ENCODE measurements at places on chromosomes 12 and 14.

- no peak for DNase-seq
Observed at GRCh38 chr12:20807192-20808080, 3.1 kb upstream of the SLCO1B3 start.

DNA sequence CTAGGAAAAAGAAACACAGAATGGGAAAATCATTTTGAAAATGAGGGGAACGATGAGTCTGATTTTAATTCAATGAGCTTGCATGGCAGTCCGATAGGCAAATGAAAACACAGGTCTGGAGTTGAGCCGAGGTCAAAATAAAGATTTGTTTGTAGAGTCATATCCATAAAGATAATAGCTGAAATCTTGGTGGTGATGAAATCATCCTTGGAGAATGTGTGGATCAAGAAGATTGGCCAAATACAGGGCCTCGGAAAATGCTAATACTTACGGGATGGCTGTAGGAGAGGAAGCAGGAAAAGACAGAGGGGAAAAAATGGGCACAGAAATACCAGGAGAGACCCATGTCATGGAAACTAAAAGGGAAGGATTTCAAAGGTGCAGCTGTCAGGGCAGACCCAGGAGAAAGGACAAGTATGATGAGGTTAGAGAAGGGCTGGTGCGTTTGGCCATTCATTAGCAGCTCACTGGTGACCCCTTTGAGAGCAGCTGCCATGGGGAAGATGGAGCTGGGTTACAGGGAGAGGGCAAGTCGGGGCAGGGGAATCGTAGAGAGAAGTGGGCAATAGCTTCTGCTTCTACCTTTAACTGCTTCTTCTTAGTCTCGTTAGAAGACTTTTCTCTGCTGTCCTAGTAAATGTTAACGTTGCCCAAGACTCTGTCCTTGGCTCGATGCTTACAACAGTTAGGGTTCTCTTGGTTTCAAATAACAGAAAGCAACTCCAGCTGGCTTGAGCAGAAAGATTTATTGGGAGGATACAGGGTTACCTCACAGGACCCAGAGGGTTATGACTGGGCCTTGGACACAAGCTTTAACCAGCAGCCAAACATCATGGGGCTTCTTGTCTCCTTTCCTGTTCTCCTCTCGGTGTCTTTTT lies 161.8 kb downstream of the EFCAB11 start:
- DNase-seq = no peak

GRCh38 chr14:57865403-57866198 lies at the start of gene SLC35F4:
Gene SLC35F4, minus strand, starts transcription at chr14:57866092.
- no peak for DNase-seq

- DNase-seq = no peak
Observed at GRCh38 chr14:58920230-58920629, 268.2 kb upstream of the DAAM1 start.

GRCh38 chr14:48490756-48491155 lies 815.4 kb upstream of the MDGA2 start:
- DNase-seq = no peak

- DNase-seq = no peak
Observed at GRCh38 chr14:90604356-90604755, 207.5 kb downstream of the CALM1 start.

GRCh38 chr12:49341777-49342065 lies 4.7 kb upstream of the C1QL4 start:
- DNase-seq = no peak

DNA sequence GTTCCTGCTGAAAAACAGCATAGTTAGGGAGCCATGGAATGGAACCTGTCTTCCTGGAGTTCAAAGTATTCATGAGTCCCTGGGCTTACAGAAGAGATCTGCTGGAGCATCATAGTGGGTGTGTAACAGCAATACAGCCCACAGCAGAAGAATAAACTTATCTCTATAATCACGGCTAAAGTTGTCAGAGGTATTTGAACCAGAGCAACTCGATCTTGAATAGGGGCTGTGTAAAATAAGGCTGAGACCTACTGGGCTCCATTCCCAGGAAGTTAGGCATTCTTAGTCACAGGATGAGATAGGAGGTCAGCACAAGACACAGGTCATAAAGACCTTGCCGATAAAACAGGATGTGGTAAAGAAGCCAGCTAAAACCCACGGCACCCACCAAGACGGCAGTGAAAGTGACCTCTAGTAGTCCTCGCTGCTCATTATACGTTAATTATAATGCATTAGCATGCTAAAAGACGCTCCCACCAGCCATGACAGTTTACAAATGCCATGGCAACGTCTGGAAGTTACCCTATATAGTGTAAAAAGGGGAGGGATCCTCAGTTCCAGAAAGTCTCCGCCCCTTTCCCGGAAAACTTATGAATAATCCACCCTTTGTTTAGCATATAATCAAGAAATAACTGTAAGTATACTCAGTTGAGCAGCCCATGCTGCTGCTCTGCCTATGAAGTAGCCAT lies 223.4 kb downstream of the PCNX1 start:
- no peak for DNase-seq

- no peak for DNase-seq
Observed at GRCh38 chr12:70449074-70449752, 83.1 kb downstream of the KCNMB4 start.

DNA sequence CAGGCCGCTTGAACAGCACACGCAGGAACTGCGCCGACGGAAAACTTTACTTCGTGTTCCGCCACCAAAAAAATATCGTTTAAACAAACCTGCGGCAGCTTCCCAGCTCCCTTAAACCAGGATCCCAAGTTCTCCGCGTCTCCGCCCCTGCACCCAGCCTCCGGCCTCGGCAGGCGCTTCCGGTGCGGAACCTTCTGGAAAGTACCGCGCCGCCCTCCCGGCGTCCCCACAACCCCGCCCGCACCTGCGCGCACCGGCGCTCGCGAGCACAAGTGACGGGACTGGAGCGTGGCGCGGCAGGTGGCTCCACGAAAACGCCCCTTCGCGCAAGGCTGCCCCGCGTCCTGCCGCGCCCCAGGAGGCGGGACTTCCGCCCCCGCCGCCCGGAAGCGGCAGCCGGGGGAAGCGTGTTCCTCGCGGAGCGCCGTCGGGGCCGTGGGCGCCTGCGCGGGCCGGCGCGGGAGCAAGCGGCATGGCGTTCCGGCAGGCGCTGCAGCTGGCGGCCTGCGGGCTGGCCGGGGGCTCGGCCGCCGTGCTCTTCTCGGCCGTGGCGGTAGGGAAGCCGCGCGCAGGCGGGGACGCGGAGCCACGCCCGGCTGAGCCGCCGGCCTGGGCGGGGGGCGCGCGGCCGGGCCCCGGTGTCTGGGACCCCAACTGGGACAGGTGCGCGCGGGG lies at the start of gene PGAM5:
TSS of gene PGAM5 (plus strand) at position 438 of the 675 bp plus-strand sequence. CDS start at position 473, 35 bp downstream.
- peak; percentile 75 for DNase-seq

DNA sequence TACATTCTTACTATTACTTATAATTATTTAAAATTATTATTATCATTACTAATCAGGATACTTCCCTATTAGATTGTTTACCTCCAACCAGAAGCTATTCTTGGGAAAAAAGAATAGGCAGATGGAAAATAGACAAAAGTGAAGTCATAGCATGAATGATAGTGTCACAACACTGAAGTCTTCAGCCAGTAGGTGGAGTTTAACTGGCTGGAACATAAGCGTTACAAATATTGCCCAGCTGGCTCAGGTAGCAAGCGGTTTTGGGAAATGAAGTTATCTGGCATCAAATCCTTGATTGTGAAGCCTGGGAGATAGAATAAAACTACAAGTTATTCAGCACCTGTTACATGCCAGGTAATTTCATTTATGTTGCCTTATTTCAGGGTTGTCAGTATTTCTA lies 762.9 kb downstream of the C12orf50 start:
- no peak for DNase-seq

- no peak for DNase-seq
Observed at GRCh38 chr12:59548930-59549329, 46.9 kb upstream of the SLC16A7 start.

GRCh38 chr14:38138473-38139138 lies 69.1 kb upstream of the SSTR1 start:
- no peak for DNase-seq

DNA sequence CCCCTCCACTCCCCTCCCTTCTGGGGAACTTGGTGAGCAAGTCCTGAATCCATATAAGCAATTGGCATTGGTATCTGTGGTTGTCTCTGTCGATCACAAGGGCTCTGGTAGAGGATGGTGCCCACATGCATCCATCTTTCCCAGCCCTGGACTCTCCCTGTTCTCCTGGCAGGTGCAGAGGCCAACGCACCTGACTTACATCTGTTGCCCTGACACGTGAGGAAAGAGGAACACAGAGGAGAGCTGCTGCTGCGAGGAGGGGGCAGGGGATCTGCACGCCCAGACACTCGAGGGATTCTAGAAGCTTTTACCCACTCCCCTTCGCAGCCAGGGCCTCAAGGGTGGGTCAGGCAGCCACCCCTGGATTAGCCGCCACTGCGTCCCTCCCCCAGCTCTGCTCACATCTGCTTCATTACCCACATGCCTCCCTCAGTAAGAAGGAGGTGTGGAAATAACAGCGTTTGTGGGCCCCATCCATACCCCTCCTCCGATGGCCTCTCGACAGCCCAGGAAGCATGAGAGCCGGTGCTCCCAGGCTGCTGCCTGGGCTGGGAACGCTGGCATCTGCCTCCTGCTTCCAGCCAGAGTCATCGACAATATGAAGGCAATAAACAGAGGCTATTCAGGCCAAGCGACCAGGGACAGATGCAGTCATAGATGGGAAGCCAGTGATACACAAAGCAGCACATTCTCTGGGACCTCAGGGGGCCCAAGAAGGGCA lies 56.5 kb downstream of the KDM2B start:
- DNase-seq = peak; percentile 71

DNA sequence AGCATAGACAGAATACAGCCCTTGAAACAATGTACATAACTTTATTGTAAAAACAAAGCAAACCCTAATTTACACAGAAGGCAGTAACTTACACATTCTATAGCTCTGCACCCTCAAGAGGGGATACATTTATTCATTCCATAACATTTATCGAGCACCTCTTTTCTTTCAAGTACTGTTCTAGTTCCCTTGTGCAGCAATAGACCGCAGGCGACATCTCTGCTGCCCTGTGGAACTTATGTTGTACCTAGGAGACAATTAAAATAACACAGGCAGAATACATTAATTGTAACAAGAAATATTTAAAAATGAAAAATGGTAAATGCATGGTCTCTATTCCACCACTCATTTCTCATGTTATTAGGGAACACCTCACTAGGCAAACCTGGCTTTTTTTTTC lies 1.4 kb upstream of the ARHGDIB start:
- DNase-seq = no peak

GRCh38 chr12:67952787-67953186 lies 36.5 kb upstream of the IFNG-AS1 start:
- DNase-seq = no peak

DNA sequence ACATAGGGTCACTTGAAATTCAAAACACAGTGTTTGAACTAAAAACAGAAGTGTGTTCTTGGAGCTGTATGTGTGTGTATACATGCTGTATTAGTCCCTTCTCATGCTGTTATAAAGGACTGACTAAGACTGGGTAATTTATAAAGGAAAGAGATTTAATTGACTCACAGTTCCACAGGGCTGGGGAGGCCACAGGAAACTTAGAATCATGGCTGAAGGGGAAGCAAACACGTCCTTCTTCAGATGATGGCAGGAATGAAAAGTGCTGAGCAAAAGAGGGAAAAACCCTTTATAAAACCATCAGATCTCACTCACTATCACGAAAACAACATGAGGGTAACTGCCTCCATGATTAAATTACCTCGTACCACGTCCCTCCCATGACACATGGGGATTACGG lies 224.1 kb downstream of the BCAT1 start:
- no peak for DNase-seq

GRCh38 chr12:53743266-53744129 lies 8.3 kb downstream of the CISTR start:
- peak; percentile 78 for DNase-seq

DNA sequence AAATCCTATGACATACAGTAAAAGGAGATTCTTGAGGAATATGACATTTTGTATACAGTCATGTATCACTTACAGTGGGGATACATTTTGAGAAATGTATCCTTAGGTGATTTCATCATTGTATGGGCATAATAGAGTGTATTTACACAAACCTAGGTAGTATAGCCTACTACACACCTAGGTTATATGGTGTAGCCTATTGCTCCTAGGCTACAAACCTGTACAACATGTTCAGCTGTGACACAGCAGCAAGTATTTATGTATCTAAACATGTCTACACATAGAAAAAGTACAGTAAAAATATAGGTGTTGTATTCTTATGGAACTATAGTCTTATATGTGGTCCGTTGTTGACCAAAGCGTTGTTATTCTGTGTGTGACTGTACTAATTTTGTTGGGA lies 178.8 kb downstream of the FOXA1 start:
- DNase-seq = no peak

DNA sequence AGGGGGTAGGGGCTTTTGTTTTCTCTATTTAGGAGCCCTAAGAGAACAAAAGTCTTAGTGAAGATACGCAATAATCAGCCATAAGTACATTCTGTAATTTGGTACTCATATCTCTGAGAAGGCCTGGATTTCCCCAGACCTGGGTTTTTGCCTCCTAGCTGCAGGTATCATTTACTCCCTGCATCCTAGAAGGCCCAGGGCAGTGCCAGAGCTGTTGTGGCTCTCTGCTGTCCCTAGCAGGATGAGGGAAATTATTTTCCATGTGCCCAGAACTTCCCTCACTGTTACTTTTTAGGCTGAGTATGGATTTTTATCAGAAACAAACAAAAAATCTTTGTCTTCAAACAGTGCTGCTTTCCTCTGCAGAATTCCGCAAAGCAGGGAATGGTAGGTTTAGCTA lies 192.5 kb upstream of the SYT1 start:
- no peak for DNase-seq

DNA sequence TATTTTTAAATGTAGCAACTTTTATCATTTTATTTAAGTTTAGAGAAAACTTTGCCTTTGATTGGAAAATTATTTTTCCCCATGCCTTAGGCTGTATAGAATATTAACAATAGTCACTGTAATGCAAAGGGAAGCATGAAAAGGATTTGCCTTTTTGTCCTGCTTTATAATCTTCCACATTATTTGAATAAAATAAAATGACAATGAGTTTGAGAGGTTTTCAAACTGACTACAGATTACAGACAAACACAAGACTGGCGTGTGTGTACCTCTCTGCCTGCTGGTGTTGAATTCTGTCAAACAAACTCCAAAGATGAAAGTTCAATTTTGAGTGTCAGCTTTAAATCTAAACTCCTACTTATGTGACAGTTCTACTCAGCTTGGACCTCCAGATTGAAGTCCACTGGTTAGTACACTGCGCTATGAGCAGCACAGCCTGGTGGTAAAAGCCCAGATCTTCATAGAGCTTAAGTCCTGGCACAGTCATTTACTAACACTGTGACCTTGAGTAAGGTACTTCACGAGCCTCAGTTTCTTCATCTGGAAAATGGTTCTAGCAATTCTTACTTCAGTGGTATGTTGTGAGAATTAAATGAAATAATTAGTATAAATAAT lies 98.3 kb upstream of the CPNE8 start:
- DNase-seq = no peak

DNA sequence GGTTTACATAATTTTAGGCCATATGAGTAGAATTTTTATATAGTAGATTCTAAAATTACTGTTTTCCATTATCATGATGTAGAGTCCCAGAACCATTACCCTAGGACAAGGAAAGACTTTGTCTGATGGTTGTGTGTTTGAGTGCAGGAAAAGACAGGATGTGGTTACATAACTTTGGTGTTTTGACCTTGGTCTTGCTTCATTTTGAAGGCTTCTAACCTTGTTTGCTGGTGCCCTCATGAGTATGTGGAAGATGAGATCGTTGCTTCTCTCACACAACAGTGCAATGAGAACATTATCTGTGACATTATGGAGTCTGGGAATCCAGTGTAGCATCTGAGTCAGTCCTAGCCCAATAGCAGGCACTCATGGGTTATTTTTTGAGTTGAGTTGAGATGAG lies 106.2 kb downstream of the IGF1 start:
- no peak for DNase-seq
